Activated CD4-positive, CD25-positive, alpha-beta regulatory T cell (primary cell): ENCODE measurements at places on chromosomes 6 and 20.

DNA sequence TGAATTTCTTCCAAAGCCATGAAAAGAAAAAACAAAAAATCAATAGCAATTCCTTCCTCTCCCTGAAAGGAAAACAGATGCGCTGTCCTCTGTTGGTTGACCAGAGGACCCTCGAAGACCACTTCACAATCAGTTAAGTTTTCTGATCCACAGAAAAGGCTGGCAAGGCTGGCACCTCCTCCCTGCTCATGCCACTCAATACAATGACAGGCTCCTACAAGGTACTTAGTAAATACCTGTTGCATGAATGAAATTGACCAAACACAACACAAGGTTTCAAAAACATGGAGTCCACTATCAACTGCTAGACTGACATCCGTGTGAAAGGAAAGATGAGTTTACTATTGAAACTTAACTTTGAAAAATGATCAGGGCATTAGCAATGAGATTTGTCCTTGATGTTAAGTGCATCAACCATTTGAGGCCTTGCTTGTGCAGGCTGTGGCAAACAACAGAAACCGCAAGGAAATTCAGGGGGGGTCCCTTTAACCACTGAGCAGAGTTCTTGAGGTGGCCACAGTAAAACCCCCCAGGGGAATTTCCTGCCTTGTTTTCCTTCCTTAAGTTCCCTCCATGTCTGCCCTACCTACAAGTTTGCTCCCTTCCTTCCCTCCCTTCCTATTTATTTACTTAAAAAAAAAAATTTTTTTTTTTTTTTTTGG lies 27.9 kb upstream of the RTF2 start:
- no peak for DNase-seq

DNA sequence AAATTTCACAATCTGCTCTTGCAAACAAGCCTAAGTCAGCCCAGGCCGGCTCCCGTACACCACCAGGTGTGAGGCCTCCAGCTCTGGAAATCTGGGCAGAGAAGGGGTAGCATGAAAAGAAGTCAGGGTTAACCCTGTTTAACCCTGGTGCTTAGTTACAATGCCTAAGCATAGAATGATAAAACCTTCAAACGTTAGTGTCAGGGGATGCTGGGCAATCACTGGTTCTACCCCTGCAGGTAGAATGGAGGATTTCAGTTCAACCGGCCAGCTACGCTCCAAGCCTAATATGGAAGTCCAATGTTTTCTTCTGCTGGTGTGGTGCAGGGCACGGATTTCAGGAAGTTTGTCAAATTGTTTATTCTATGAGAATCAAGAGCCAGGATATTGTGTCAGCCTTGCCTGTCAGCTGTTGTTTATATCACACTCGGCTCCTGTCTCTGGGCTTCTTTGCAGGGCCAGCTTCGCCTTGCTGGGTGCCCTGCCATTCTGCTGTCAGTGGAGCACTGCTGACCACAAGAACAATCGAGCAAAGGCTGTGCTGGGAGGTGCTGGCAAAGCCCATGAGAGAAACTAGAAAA lies 20.2 kb upstream of the CD93 start:
- no peak for DNase-seq

- no peak for DNase-seq
Observed at GRCh38 chr6:41043151-41043550, 884 bp downstream of the TSPO2 start.

GRCh38 chr6:132598473-132598872 lies 8.9 kb upstream of the TAAR5 start:
- no peak for DNase-seq

- no peak for DNase-seq
Observed at GRCh38 chr20:46071573-46071972, 18.2 kb downstream of the NCOA5 start.

- no peak for DNase-seq
Observed at GRCh38 chr20:34978092-34978744, 22.6 kb downstream of the MYH7B start.

DNA sequence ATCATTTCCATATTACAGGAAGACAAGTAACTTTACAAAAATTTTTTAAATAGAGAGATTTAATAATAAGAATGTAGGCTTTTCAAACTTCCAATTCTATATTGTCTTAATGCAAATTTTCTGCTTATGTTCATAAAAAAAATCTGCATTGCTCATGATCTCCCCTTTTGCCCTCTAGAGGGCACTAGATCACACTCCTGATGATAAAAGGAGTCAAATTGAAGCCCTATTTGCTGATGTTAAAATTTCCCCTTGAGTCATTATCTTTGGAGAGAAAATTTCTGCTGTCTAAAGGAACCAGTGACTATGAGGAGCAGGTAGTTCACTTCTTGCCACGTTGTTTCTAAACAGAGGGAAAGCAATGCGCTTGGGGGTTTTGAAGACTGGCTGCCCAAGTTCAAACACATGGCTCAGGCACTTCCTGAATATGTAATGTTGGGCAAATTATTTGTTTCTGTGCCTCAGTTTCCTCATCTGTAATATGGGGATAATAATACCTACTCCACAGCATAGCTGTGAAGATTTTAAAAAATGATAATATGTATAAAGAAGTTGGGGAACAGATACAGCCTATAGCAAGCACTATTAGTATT lies 874.2 kb downstream of the TFAP2A start:
- no peak for DNase-seq

DNA sequence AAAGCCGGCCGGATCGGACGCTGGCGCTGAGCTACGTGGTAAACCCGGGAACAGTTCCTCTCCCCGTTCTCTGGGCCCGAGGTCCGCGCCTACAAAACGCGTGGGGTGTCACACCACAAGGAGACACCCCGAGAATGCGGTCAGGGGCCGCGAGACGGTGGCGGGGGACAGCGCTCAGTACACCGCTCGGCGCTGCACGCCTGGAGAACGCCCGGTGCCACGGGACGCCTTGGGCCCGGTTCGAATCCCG lies 670 bp downstream of the NCOA5 start:
- no peak for DNase-seq

GRCh38 chr20:36760647-36761046 lies 12.9 kb downstream of the DSN1 start:
- no peak for DNase-seq

- DNase-seq, result no peak
Observed at GRCh38 chr20:16174311-16174710, 398.9 kb downstream of the KIF16B start.

DNA sequence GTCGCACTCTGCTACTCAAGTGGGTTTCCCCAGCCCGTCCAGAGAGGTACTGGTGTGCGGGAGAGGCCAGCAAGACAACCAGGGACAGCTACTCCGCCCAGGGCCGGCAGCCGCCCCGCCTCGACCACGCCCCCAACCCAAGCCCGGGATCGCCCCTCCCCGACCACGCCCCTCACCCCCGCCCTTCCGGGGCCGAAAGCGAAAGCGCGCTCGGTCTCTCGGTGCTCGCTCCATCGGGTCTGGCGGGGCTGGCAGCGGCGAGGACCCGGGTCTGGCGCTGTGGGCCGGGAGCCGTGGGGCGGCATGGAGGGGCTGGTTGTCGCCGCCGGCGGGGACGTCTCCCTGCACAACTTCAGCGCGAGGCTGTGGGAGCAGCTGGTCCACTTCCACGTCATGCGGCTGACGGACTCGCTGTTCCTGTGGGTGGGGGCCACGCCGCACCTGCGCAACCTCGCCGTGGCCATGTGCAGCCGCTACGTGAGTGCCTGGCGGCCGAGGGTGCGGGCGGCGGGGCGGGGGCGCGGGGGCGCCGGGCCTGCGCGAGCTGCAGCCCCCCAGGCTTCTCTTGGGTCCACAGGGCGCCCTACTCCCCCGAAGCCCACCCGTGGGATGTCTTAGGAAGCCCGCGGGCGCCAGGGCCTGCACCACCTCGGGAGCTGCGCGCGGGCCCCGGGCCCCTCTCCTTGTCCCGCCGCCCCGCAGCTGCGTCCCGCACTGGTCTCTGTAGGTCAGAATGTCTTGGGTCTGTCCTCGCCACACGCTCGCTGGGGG lies at the start of gene PSMG4:
PSMG4 (plus strand) TSS at position 228 of the 771 bp plus-strand sequence; CDS start at position 304, 76 bp downstream.
- peak; percentile 89 for DNase-seq

DNA sequence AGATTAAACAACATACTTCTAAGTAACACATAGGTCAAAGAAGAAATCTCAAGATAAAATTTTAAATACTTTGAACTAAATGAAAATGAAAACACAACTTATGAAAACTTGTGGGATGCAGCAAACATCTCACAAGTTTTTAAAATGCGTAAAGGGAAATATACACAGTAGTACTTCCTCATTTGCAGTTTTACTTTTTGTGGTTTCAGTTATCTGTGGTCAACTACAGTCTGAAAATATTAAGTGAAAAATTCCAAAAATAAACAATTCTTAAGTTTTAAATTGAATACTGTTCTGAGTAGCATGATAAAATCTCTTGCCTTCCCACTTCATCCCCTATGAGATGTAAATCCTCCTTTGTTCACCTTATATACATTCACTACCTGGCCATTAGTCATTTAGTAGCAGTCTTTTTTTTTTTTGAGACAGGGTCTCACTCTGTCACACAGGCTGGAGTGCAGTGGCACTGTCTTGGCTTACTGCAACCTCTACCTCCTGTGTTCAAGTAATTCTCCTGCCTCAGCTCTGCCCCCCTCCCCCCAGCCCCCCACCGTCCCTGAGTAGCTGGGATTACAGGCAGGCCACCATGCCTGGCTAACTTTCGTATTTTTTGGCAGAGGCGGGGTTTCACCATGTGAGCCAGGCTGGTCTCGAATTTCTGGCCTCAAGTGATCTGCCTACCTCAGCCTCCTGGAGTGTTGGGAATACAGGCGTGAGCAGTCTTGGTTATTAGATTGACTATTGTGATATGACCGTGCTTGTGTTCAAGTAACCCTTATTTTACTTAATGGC lies 154.6 kb upstream of the AHI1 start:
- no peak for DNase-seq
